Neural crest cell (in vitro differentiated cells): ENCODE measurements at places on chromosomes 2 and 18.

GRCh38 chr2:237727363-237727762 lies 71.2 kb upstream of the RBM44 start:
- no peak overlapping the region for H3K27ac ChIP-seq
- DNase-seq, result no peak
- no peaks in the 10 kb centered on the region for H3K27me3 ChIP-seq
- no peak overlapping the region for H3K4me3 ChIP-seq

DNA sequence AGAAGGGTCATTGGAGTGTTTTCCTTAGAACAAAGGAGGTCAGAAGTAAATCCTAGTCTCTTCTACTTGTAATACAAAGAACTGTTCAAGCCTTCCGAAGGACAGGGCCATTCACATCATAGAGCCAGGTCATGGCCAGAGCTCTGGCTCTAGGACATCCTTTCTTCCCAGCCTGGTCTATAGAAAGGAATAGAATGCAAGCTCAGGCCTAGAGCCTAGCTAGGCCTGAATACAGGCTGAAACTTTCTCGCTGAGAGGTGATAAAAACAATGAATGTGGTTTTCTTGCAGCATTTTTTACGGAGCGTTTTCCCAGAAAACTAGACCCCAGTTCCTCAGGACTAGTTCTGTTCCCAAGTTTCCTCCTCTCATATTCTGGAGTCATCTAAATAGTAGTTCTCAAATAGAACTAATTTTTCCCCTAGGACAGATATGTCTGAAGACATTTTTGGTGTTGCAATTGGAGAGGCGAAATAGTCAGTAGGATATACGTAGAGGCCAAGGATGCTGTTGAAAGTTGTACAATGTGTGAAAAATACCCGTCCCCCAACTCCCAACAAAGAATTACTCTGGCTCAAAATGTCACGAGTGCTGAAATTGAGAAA lies 6.8 kb downstream of the UGT1A6 start:
- peak overlapping the region; percentile 94 for H3K27ac ChIP-seq
- peaks cover 16% of the 10 kb centered on the region for H3K4me1 ChIP-seq
- no peaks in the 10 kb centered on the region for H3K27me3 ChIP-seq
- H3K4me3 ChIP-seq, result no peak overlapping the region

GRCh38 chr18:44844486-44844885 lies 163.8 kb downstream of the SETBP1 start:
- DNase-seq, result no peak
- no peak overlapping the region for H3K4me3 ChIP-seq
- no peak overlapping the region for H3K27ac ChIP-seq
- H3K27me3 ChIP-seq, result no peaks in the 10 kb centered on the region
- peaks cover 15% of the 10 kb centered on the region for H3K36me3 ChIP-seq

GRCh38 chr18:7859122-7859521 lies 292.0 kb downstream of the PTPRM start:
- DNase-seq, result no peak
- H3K4me1 ChIP-seq, result no peaks in the 10 kb centered on the region
- no peak overlapping the region for H3K4me3 ChIP-seq

- no peak overlapping the region for H3K27ac ChIP-seq
- DNase-seq, result no peak
- H3K36me3 ChIP-seq, result peaks cover 4% of the 10 kb centered on the region
- no peaks in the 10 kb centered on the region for H3K4me1 ChIP-seq
These were observed 8.8 kb upstream of the SH3RF3 start for GRCh38 chr2:109120166-109120565.
